Kasumi-1 (cell line): ENCODE measurements at places on chromosomes 4 and X.

GRCh38 chr4:124939908-124940307 lies 227.4 kb upstream of the ANKRD50 start:
- DNase-seq: no peak

DNA sequence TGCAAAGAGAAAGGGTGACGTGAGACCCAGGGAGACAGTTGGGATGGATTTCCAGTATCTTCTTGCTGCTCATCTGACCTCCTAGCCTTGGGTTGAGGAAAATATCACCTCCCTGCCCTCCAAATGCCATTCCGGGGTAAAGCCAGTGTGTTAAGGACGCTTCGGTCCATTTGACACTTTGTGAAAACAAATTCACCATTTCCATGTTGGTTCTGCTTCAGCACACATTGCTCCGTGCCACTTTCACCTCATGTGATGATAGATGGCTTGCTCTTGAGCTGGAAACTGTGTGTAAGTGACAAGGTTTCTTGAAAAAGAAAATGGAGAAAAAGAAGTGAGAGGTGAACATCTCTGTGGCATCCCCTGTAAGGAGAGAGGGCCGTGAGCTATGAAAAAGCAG lies 256.1 kb upstream of the PGRMC2 start:
- no peak for DNase-seq

- DNase-seq: no peak
Observed at GRCh38 chr4:92406488-92406887, 102.7 kb downstream of the GRID2 start.

- no peak for DNase-seq
Observed at GRCh38 chrX:122422547-122422946, 761.5 kb upstream of the GRIA3 start.

- DNase-seq: no peak
Observed at GRCh38 chr4:28558895-28559294, 1698.3 kb downstream of the STIM2 start.

GRCh38 chr4:121072224-121073003 lies at the start of gene NDNF:
TSS of gene NDNF (minus strand) at chr4:121072535. CDS start at chr4:121045837, 26,698 bp downstream.
- DNase-seq: peak; percentile 22

- no peak for DNase-seq
Observed at GRCh38 chr4:43835869-43836268, 612.7 kb downstream of the KCTD8 start.

- DNase-seq: no peak
Observed at GRCh38 chrX:16559206-16559619, 90.7 kb upstream of the S100G start.
